ENCODE measurements at places on chromosomes 2 and 18.

DNA sequence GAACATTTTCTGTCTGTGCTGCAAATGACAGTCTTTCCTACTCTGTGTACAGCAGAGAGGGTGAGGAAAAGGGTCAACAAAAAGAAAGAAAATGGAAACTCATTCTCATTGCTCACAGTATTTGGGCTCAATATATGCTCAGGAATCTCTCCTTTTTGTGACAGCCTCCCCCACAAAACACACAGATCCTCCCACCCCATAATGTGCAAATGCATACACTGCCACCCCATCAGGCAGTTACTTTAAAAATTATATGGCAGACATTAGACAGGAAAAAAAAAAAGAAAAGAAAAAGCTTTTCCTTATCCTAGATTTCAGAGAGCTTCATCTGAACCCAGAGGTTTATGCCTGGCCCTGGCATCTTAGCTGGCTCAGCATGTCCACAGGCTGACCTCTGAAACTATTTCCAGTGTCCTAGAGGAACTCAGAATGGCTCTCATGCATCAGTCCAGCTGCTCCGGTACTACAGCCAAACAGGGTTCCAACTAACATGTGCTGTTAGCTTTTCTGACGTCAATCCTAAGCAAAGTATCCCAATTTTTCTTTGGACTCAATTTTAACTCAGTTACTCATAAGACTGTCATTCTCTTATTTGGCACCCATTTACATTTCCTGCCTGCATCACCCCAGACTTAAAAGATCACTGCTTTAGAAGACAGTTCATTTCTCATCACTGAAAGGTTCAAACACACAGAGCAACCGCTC is 105.9 kb downstream of the RBMS1 start:
- no peak for DNase-seq

DNA sequence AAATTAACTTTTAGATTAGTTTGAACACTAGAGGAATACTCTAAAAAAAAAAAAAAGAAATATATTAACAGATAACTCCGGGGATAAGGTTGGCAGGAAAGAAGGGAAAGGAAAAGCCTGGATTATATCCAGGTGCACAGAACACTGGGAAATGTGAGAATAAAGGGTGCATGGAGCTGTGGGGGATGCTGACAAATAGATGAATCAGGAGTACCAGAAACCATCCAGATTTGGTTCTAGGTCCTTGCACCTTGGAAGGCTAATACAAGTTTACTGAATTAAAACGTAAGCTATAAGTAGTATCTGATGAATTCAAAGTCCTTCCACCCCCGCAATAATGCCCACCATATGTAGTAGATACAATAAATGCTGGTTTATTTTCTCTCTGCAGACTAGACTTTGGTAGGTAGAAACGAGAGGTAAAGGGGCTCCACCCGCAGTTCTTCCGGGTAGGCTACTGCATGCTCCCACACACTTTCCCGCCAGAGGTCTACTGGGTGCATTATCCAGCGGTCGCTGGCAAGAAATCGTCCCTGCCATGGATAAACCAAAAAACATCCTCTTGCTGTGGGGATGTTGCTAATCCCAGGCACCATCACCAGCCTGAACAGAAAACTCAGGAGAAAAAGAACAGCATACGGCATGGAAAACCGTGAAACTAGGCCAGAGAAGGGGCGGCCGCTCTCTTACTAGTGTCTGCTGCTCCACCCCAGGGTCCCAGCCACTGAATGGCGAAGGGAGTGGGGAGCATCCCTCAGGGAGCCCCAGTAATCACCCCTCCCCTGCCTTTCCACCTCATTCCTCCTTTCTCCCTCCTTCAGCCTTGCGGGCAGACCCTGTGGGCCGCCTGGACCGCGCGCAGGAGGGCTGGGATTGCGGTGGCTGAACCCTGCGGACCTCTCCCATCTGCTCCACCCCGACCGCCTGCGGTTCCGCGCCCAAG is 1.5 kb downstream of the CNRIP1 start:
- DNase-seq, result no peak

DNA sequence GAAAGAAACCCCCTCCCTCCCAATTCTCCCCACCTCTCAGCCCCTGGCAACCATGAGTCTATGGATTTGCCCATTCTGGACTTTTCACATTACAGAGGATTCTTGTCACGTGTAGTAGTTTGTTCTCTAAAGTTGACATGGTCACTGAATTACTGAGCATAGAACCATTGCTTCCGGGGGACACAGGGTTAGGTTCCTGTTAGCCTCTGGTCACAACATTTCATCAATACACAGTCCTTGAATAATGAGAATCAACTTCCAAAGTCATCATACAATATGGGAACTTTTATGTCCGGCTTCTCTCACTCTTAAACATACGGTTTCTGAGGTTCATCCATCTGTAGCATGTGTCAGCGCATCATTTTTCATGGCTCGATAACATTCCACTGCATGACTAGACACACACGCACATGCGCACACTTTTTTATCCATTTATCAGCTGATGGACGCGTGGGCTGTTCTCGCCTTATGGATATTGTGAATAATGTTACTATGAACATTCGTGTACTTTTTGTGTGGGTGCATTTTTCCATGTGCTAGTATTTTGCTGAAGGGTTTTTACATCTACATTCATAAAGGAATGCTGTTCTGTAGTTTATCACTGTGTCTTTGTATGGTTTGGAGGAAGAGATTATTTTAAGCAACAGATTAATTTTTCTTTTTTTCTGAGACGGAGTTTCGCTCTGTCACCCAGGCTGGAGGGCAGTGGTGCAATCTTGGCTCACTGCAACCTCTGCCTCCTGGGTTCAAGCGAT is 48.1 kb downstream of the PARD6G start:
- no peak for DNase-seq

GRCh38 chr2:74536166-74536950 is 6.6 kb downstream of the HTRA2 start:
- no peak for DNase-seq

DNA sequence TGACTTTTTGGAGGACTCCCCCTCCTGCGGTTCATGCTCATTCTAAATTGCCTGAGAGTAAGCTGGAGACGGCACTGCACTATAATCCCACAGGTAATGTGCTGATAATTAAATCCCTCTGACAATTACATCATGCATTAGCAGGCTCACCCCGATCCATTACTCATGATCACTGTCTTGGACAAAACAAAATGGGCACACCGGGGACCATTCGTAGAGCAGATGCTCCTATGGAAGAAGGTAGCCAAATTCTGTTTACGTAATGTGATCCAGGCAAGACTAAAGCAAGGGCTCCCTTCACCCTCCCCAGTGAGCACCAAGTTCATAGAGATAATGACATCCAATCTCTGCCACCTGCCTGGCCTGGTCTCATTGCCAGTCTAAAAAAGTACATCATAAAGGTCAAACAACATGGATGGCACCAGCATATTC is 657.1 kb upstream of the SOX11 start:
- no peak for DNase-seq

GRCh38 chr2:133680343-133681049 is 112.2 kb upstream of the NCKAP5 start:
- DNase-seq, result no peak

DNA sequence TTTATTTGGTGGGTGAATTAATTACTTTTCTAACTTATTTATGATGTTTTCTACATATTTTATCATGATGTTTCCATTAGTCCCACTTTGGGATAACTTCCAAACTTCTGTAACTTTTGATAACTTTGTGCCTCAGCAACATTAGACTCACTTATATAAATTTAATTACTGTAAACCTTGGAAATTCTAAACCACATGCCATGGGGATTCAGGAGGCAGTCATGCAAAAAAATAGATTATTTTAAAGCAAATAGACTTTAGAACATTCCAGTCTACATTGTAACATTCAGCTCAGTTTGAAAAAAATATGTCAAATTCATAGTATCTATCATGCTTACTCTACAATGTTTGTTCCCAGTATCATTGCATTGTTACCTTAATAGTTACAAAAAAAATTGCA is 728.5 kb upstream of the NRXN1 start:
- no peak for DNase-seq

DNA sequence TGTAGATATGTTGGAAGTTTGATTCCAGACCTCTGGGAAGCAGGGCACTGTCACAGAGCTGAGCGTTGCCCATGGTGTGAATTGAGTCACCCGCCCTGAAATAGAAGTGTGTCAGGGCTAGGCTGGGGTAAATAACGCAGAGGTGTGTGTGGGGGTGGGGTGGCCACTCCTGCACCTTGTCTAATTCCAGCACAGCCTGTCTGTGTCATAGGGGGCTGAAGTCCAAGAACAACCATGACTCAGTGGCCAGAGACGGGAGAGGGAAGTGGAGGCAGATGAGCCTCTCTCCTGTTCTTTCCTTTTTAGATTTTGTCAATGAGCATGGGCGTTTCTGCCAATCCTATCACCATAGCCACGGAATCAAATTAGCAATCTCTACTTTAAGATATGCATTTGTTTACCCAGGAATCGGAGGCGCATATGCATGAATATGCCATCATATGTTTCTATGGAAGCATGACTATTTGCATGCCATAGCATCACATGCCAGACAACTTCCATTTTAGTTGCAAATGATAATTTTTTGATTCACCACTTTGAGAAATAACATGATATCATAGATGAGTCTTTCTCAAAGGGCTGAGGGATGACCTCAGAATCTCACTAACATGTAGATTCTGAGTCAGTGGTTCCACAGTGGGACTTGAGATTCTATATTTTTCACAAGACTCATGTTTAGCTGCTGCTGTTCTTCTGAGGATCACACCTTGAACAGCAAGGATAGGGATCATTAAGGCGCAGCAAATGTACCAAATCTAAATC is 852.9 kb downstream of the DCDC2C start:
- no peak for DNase-seq

DNA sequence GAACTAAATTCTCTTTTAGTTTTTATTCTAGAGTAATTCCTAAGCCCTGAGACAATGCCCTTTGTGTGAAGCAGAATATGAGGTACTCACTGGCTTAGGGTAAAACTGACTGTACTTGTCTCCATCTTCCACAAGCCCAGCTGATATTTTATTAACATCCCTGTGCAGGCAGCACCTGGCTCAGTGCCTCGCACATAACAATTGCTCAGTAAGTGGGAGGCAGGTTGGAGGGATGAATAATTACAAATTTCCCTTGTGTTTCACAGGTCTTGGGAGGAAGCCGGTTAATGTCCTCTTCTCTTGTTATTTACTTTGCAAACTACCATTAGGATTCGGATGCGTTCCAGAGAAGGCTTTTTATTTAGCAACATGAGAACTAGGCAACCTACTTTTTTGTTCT is 249.8 kb upstream of the FSHR start:
- no peak for DNase-seq

- no peak for DNase-seq
Measured at GRCh38 chr2:213087040-213087439, 64.4 kb downstream of the IKZF2 start.

DNA sequence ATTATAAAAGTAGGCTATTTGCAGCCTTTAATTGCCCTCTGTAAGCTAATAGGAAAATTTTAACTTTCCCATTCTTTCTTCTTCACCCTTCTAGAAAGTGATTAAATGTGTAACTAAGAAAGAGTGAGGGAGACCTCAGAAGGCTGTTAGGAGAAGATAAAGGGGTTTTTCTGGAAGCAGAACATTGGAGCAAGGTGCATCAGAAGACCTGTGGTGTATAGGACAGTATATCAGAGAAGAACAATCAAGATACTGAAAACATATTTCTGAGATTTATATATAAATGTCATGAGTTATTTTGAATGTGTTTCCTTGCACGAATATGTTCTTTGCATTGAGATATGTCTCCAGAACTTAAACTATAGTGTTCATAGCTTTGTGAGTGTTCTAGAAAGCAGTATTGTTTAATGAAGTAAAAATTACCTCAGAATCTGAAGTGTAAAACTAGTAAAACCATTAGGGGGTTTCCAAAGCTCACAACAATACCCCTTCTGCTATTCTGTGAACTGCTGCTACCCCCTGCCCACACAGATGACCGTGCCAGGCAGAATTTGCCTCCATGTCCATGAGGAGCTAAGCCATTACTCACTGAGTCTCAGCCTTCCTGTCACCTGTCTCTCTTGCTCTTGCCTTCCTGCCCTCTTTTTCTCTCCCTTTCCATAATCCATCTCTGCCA is 537.9 kb downstream of the EPHA4 start:
- no peak for DNase-seq

GRCh38 chr2:152240559-152241231 is 65.1 kb upstream of the STAM2 start:
- DNase-seq, result no peak

DNA sequence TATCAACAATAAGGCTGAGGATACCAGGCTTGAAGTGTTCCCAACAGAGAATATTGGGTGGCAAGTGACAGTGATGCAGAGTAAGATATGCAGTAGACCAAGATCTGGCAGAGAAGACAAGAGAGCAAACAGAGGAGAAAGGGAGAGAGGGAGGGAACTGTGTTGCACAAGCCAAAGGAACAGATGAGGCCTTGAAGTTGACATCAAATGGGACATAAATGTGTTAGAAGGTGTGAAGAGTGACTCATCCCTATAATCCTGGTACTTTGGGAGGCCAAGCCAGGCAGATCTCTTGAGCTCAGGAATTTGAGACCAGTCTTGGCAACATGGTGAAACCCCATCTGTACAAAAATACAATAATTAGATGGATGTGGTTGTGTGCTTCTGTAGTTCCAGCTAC is 342.9 kb downstream of the PARD3B start:
- DNase-seq, result no peak

DNA sequence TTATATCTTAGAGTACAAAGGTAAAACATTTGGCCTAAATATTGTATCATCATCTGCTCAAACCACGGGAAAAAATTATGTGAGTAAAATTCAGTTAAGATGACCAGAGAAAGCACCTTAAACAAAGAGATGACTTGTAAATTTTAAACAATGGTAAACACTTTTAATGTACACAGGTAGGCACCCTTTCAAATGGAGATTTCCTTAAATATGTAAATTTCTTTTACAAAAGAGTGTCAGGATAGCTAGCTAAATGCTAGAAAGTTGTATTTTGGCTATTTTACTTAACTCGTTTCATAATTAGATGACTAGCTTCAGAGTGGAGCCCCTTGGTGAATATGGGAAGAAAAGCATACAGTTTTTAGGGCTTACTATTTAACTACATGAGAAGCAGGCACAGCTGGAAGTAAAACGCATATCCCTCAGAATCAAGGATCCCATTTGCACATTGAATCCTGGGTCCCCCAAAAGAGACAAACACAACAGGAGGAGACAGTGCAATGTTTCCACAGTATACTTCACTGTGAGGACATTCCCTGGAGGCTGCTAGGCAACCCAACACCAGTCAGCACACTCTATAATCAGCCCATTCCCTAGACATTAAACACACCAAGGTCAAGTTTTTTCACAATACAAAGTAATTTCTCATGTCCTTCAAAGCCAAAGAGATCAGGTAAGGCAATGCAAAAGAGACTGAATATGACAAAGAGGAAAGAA is 1154.4 kb downstream of the DPP10 start:
- no peak for DNase-seq

GRCh38 chr2:237998530-237998929 is 31.7 kb downstream of the UBE2F start:
- DNase-seq, result no peak

DNA sequence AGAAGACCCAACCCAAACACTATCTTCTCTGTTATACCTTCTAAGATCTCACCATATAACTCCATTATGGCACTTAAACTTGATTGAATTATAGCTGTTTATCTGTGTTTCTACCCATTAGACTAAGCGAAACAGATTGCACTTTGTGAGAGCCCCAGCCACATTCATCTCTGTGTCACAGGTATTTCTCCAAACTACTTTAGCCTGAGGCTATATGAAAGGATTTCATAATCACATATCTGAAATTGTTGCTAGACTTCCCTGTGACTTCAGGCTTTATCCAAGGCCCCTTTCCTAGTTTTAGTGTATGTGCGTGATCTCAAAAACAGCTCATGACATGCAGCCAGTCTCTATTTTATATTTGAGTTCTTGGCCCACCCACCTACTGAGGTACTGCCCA is 745.0 kb upstream of the ACVR2A start:
- DNase-seq, result no peak
